T47D (cell line): ENCODE measurements at places on chromosomes 4 and X.

DNA sequence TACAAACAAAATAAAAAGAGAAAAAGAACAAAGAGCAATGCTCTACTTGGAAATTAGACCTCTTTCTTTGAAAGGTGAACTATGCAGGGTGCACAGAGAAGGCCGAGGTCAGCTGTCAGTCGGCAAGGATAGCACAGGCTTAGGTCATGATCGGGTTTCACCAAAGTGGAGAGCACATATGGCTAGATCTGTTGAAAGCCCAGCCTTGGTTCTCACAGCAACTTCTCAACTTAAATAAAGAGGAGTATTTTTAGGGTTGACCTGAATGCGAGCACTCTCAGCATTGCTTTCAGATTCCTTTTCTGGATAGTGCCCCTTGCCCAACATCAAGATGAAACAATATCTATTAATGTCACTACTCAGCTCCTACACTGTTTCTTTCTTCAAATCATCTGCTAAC is 122.9 kb upstream of the GPC4 start:
- DNase-seq: no peak

DNA sequence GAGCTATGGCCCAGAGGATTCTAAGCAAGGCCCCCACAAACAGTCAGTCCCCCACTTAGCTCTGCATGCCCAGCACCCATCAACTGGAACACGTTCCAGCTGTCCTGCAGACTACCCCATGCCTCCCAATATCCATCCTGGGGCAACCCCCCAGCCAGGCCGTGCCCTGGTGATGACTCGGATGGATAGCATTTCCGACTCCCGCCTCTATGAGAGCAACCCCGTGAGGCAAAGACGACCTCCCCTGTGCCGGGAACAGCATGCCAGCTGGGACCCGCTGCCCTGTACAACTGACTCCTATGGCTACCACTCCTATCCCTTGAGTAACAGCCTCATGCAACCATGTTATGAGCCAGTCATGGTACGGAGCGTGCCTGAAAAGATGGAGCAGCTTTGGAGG is 32.0 kb downstream of the LAS1L start:
- DNase-seq: no peak

GRCh38 chrX:39140581-39140980 is 339.3 kb downstream of the MID1IP1 start:
- no peak for DNase-seq

DNA sequence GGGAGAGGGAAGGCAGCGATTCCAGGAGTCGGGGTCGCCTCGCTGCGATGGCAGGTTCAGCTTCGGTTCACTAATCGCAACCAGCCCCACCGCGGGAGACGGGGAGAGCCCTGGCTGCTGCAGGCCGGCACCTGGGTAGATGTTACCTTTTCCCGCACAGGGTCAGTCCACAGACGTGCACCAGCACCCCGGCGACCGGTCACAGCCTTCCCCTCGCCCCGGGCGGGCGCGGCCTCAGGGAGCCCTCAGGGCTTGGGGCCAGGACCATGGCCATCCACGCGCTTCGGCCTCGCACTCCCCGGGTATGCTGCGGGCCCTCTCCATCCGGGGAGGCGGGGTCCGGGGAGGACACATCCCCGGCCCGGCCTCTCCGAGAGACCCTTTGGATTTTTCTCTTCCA is 26.1 kb upstream of the EXOC1L start:
- no peak for DNase-seq

GRCh38 chr4:48792348-48793006 is 12.4 kb upstream of the FRYL start:
- no peak for DNase-seq

- DNase-seq: no peak
Observed at GRCh38 chr4:77954690-77955089, 92.1 kb downstream of the MRPL1 start.

DNA sequence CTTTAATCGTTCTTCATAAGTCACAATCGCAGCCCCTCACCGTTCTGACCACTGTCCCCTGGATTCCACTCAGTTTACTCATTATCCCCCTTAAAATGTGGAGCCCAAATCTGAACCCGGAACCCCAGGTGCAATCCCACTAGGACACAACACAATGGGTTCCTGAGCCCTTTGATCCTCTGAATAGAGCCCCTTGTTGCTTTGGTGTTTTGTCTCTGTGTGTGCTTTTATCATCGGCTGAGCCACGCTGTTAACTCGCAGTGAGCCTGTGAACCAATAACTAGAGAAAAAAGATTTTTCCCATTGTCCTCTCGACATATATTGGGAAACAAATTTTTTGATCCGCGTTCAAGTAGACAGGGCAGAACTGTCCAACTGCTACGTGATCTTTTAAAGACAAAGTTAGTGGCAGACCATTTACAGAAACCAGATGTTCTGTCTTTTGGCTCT is 617 bp upstream of the PDHA1 start:
- no peak for DNase-seq

- DNase-seq: no peak
Observed at GRCh38 chr4:138967313-138967712, 48.3 kb upstream of the NOCT start.

DNA sequence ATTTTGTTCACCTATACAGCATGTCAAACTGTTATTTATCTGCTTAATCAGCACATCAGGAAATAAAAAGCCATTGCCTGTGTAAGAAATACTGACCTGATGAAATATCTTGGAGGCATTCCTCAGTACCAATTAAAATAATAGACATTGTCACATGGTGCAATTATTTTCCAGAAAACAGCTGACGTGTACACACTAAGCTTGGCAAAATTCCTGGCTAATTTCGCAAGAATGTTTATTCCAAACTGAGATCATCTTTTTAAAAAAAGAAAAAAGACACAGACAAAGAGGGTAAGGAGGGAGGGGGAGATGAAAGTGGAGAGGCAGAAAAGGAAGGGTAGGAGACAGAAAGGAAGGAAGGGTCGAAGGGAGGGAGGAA is 61.9 kb upstream of the NFKB1 start:
- DNase-seq: no peak

DNA sequence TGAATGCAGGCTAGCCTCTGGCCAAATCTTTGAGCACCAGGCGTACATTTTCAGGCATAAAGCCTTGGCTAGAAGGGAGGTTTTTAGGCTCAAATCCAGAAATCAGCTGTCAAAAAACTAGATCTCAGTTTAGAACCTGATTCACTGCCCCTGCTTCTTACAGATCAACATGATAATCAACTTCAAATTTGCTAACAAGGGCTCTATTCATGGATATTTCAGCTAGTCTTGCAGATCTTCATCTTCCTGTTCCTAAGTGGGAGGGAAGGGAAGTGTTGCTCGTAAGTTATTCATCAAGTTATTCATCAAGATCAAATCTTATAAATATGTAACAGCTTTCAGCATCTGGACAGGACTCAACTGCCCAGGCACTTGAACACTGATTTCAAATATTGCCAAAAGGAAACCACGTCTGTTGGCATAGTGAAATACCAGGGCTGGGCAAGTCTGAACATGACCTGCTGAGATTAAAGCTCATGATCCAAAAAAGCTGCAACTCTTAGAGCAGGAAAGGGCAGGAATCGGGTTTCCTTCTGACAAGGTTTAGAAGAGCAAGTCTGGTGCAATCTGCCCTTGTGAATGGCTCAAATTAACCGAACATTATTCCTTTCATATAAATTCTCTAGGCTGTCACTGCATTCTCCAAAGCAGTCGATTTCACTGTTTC is 200.3 kb downstream of the PDGFC start:
- DNase-seq: no peak

DNA sequence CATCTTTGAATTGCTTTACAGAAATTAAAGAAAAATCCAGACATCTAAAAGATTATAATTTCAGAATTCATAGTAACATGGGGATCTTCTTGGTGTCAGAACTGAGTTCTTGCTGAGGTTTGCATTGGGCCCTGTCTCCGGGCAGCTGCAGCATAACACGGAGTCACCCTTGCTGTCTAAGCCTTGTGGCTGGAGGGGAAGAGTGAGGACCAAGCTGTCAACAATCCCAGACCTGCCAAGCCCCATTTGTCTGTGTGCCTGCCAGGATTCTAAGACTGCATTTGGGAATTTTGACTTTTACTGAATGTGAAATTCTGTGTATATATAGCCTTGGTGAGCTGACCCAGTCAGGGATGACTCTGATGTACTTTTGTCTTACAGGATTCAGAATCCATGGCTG is 25.2 kb upstream of the NAP1L5 start:
- no peak for DNase-seq

GRCh38 chrX:153477364-153477857 is 7.0 kb upstream of the HAUS7 start:
- no peak for DNase-seq

DNA sequence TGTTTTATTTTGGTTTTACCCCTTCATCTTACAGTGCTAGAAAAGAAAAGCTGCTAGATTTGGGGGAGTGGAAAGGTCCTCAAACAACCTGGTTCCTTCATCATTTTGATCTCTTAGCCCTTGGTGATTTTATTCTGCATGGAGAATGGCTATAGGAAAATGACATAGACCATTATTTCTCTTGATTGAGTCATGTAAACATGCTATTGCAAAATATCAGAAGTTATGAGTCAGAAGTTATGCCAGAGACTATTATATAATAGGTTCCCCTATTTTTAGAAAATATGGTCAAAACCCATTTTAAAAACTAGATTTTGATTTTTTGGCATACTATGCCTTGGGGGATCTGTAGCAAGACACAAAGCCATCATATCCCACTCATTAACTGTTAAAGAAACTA is 83.7 kb upstream of the FAM9C start:
- DNase-seq: no peak

DNA sequence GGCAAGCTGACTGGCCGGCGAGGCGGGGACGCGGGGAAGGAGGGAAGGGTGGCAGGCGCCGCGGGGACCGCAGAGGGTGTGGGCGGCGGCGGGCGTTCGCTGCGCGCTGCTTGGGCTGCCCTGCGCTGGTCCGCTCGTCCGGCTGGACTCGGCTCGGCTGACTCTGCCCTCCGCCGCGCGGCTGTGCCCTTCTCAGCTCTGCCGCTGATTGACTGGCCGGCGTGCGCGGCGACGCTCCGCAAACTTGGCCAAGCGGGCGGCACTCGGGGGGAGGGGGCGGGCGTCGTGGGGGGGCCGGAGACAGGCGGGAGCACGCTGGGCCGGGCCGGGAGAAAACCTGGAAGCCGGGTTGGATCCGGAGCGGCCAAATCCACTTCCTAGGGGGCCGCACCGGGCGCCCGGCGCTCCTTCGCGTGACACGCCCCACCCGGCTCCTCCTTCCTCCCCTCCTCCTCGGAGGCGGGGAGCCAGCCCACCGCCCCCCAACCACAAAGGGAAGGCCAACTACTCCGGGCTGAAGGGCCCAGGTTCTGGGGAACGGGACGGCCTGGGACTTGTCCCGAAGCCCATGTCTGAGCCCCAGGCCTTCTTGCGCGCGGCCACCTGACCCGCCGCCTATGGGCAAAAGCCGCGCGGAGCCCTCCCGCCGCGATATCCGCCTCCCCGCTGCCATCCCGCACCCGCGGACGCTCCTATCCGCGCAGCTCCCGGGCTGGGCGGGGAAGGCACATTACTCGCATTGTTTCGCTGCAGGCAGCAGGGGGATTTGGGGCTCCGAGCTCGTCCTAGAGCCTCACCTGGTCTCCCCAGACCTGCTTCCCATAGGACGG is at the start of gene GPC4:
TSS of gene GPC4 (minus strand) at position 214 of the 830 bp plus-strand sequence. CDS start 524 bp downstream, outside the sequence.
- DNase-seq: peak; percentile 35

GRCh38 chr4:168507178-168507815 is 10.4 kb downstream of the PALLD start:
- no peak for DNase-seq

GRCh38 chrX:24151513-24151912 is 2.0 kb downstream of the ZFX start:
- no peak for DNase-seq

DNA sequence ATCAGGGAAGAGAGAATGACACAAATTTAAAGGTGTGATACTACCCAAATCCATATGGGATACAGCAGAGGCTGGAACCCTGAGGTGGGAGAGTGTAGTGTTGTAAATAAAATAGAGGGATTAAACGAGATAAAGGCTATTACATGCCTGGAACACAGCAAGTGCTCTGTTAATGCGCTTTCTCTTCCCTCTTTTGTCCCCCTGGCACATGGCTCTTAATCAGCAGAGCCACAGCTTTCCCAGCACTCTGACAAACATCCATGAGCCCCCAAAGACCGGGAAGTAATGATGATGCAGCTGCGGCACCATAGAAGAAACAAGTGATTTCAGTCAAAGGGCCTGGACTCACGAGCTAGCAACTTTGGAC is 85.9 kb downstream of the RASL11B start:
- DNase-seq: no peak

GRCh38 chrX:72216973-72217372 is 21.9 kb downstream of the ERCC6L start:
- DNase-seq: no peak

GRCh38 chr4:145818011-145818410 is 120.6 kb downstream of the ZNF827 start:
- no peak for DNase-seq

- DNase-seq: no peak
Observed at GRCh38 chr4:13968723-13969122, 341.2 kb upstream of the BOD1L1 start.

GRCh38 chr4:108192056-108192455 is 23.3 kb upstream of the LEF1 start:
- DNase-seq: no peak

DNA sequence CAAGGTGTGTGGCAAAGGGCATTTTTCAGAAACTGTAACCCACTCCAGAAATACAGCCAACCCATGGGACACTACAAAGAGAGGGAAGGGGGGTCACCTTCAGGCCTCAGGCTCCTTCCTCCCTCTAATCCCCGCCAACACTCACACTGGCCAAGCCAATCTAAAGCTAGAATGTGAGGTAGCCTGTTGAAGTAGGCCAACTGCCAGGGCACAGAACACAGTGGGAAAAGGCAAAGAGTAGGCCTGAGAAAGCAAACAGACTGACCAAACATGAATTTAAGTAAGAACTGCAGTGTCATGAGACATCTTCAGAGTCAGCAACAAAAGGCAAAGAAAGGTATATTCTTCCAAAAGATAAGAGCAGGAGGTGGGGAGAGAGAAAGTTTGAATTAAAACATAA is 289.0 kb downstream of the HNRNPD start:
- DNase-seq: peak; percentile 45

DNA sequence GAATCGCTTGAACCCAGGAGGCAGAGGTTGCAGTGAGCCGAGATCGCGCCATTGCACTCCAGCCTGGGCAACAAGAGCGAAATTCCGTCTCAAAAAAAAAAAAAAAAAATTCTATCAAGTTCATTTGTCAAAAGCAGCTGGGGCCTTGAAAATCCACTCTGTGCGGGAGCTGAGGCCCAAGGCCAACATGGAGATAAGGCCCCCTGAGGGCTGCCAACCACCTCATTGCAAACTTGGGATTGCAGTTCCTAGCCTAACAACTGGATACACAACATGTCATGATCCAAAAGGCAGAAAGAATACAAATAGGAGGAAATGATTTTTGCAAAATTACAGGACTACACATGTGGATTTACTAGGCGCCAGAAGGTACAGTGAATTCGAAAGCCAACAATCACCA is 22.5 kb upstream of the PRDX4 start:
- DNase-seq: no peak

DNA sequence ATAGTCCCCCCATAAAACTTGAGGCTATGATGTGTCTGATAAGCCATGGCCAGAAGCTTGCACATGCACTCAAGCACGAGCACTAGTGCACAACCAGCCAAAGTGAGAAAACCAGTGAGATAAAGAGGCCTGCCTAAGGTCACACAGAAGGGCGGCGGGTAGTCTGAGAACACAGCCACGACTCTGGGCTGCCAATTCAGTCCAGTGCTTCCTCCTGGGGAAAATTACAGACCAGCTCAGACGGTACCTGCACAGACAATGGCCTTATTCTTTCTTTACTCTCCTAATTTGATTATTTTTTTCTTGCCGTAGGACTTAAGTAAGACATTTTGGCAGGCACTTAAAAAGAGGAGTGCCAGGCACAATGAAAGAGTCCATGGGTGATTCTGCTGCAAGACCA is 533.2 kb upstream of the FAT1 start:
- DNase-seq: no peak
